Muscle of leg (tissue), 16 donors: ENCODE measurements at places on chromosomes 4 and X.

DNA sequence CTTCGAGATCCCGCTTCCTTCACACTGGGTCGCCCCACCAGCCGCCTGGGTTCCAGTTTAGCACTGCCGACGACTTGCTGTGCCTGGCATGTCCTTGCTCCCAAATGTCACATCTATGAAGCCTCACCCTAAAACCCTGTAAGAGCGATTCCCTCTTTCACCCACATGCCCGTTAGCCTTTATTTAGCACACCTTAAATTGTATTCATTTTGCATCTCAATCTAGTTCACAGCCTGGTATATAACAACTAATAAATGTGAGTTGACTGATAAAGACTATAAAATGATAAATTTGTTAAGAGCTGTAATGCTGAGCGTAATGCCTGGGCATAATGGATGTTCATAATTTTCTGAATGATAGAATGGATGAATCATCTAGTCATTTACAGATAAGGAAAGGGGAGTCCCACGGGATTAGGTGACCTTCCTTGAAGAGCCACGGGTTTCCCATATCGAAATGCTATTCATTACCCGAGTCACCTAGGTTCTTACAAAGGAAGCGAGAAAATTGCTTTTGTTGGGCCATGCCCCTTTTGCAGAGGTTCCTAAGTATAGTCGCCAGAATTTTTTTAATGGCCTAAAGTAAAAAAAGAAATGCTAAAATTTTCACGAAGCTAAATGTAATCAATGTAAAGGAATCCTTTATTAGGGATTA lies 1.1 kb upstream of the AP1S2 start:
- DNase-seq = no peak

GRCh38 chrX:150099316-150099715 lies 161.0 kb upstream of the EOLA2 start:
- DNase-seq = no peak

GRCh38 chr4:110589297-110589696 lies 33.6 kb downstream of the PITX2 start:
- DNase-seq = no peak

- DNase-seq = peak; percentile 87
Observed at GRCh38 chrX:10189317-10190268, 32.8 kb downstream of the CLCN4 start.

GRCh38 chrX:67574696-67575095 lies 30.9 kb downstream of the AR start:
- no peak for DNase-seq

DNA sequence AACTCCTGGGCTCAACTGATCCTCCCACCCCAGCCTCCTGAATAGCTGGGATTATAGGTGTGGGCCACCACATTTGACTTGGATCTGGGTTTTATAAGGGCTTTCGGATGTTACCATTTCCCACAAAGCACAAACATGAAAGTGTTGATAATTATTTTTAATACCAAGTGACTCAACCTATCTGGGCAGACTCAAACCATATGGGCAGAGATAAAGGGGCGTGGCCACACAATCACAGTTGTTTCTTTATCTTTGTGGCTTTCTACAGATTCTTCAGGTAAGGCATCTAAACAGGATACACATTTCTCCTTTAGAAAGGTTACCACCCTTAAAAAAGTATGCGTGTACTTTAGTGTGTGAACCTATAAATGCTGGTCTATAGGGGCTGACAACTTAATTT lies 122.5 kb downstream of the ZNF827 start:
- no peak for DNase-seq

DNA sequence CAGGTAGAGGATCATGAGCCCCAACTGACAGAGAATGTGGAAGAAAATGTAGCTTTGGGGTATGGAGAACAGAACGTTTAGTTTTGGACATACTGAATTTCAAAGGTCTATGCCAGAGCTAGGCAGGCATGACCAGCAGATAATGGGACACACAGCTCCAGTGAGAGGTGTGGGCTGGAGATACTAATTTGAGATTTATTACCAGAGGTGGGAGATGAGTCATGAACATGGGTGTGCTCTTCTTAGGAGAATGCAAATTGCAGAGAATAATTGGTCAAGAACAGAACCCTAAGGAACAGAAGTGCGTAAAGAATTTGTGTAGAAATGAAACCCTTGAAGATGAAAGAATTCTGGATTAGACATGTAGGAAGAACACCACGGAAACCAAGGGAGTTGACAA lies 125.2 kb downstream of the PACRGL start:
- no peak for DNase-seq

- DNase-seq = no peak
Observed at GRCh38 chr4:174420316-174420715, 102.0 kb downstream of the HPGD start.

- DNase-seq = no peak
Observed at GRCh38 chrX:17769701-17770269, 32.5 kb downstream of the SCML1 start.
